Skin of body (tissue), 3 donors: ENCODE measurements at places on chromosomes 4 and X. TPM values are rescaled to one million over a fixed set of nuclear protein-coding genes. Genes with fewer than 3 reads are reported as not detected.

DNA sequence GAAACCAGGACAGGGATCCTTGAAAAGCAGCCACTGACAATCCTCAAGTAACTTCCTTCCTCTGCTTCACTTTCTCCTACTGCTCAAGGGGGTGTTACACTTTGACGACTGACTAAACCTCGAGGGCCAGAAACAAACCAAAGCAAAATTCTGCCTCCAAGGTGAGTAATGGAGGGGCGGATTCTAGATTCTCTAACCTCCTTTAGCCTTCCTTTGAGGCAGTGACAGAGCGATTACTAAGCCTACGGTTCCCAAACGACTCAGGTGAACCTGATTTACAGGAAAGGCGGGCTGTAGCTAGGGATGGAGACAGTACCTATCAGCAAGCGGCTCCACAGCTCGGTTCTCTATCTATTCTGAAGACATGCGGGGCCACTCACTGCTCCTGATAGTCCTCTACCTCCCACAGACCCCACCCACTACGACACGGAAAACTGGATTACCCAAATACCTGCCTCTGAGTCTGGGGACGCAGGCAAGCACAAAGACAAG lies 487 bp downstream of the TBCK start:
- DNase-seq: peak; percentile 31

DNA sequence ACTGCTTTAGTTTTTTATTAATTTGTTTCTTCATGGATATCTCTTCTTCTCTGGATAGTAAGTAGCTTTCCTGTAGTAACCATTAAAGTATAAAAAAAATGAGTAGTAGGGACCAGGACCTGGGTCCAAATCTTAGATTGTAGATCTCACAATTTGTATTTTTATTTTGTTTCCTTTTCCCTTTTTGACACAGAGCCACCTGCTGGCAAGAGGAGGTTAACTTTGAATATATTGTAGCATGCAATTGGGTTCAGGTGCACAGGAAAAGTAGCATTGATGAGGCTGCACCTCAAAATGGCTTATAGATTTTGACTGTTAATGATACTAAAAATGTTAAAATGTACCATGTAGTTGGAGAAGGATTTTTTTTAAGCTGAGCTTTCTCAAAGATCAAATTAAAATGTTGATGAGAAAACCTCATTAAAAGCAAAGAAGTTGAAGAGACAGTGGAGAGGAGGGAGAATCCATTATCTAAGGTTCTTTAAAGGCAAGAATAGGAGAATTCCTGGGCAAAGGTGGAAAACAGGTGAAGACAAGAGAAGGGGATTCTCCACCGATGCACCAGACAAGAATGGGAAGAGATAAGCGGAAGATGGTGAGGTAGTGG lies 48.3 kb upstream of the HPGDS start:
- no peak for DNase-seq

Gene S100G
- total RNA-seq: not detected

GRCh38 chr4:186003746-186004145 lies 65.2 kb upstream of the TLR3 start:
- DNase-seq: no peak

GRCh38 chr4:180101348-180102083 lies 2141.7 kb upstream of the TENM3 start:
- DNase-seq: no peak

- DNase-seq: no peak
Observed at GRCh38 chrX:107684956-107685385, 56.7 kb downstream of the PRPS1 start.

DNA sequence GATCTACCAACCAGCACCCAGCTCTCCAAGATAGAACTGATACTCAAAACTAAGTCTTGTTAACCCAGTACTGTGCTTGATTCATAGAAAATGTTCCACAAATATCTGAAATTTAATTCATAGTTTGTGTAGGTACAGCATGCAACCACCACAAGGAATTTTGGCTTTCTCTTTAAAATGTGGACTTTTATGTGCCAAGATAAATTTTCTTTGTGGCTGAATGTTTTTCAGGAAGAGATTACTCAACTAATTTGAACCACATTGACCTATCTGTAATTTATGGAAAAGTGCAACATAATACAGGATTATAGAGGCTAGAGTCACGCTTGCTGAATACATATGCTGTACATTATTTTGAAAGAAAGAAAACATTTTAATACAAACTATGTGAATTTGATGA lies 730.8 kb downstream of the IL1RAPL1 start:
- peak; percentile 0 for DNase-seq

Gene ZNF630
- 4.6 TPM for total RNA-seq

Gene FAM149A
- total RNA-seq: 5.3 TPM

Gene CXCL9
- total RNA-seq: 0.10 TPM

Gene RBM10
- total RNA-seq: 21.4 TPM

Gene NXF2B
- total RNA-seq: not detected

DNA sequence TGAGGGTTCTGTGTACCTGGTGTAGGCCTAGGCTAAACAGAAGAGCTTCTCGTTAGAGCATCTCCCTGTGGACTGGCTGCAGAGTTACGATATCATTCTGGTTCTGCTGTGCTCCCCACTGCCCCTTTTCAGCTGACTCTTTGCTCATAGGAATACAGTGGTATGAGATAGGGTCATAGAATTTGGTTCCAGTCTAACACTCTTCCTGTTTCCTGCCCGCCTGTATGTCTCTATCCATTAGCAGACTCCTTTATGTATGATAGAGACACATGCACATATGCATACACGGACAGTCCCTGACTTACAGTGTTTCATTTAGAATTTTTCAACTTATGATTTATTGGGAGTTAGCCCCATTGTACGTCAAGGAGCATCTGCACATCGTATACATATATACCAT lies 15.3 kb downstream of the RNF4 start:
- no peak for DNase-seq

- no peak for DNase-seq
Observed at GRCh38 chrX:36431819-36432218, 512.3 kb downstream of the CFAP47 start.

GRCh38 chr4:187603093-187604025 lies 392.2 kb upstream of the ZFP42 start:
- DNase-seq: peak; percentile 69

Gene C4orf51
- total RNA-seq: not detected

DNA sequence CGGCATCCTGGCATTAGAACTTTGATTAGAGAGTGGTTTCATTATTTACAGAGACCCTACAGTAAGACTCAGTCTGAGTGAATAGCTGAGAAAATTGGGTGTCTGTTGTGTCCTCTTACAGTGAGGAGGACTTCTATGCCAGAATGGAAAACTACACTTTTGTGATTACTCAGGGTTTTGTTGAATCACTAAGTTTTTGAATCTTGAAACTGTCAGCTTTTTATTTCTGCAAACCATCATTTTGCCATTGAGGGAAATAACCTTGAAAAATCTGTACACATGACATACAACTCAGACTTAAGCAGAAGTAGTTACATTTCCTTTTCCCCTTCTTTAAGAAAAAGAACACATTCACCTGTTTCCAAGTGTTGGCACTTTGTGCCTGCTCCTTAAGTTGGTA lies 117.6 kb upstream of the RASGEF1B start:
- DNase-seq: no peak

GRCh38 chr4:27009539-27009938 lies 148.9 kb downstream of the STIM2 start:
- no peak for DNase-seq

Gene RXFP1
- 0.39 TPM for total RNA-seq

- no peak for DNase-seq
Observed at GRCh38 chr4:158219623-158220022, 9.3 kb downstream of the TMEM144 start.

GRCh38 chr4:8287343-8288280 lies 18.1 kb downstream of the HTRA3 start:
- no peak for DNase-seq

Gene PPP1R2C
- not detected for total RNA-seq

- no peak for DNase-seq
Observed at GRCh38 chrX:37993837-37994619, 12.3 kb upstream of the SYTL5 start.

DNA sequence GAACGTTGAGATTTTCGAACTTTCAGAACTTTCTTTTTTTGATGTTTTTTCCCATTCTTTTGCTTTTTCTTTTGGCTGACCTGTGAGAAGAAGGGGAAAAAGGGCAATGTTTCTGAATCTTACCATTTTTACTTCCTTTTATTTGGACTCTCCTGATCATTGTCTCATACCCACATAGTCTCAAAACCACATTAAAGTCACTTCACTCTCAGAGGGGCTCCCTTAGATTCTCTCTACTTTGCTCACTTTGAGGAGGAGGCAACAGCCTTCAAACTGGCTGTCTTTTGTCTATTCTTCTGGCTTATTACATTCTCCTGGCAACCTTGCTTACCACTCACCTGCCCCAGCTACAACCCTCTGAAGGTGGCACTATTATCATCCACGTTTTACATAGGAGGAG lies 3.7 kb downstream of the CXCL9 start:
- no peak for DNase-seq

DNA sequence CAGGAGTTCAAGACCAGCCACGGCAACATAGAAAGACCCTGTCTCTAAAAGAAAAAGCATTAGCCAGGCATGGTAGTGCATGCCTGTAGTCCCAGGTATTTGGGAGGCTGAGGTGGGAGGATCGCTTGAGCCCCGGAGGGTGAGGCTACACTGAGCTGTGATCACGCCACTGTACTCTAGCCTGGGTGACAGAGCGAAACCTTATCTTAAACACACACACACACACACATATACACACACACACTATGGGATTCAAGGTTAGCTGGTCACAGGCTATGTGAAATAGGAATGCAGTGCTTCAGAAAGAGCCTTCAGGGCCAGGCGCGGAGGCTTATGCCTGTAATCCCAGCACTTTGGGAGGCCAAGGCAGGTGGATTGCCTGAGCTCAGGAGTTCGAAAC lies 23.5 kb downstream of the NLGN3 start:
- DNase-seq: no peak

GRCh38 chr4:185018834-185019455 lies 655 bp downstream of the HELT start:
- no peak for DNase-seq

DNA sequence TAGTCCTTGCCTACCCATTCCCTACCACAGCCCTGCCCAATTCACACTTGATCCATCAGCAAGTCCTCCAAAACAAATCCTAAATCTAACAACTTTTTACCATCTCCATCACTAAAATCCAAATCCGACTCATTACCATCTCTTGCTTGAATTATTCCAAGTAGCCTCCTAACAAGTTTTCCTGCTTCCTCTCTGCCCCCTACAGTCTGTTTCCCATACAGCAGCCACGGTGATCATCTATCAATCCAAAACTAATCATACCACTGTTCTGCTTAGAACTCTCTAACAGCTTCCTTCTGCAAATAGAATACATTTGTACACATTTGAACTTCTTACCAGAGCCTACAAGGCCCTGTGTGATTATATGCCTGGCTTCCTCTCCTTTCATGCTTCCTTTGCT lies 133.0 kb downstream of the SHROOM4 start:
- DNase-seq: no peak

- DNase-seq: no peak
Observed at GRCh38 chr4:37740546-37740945, 54.4 kb upstream of the RELL1 start.

- DNase-seq: no peak
Observed at GRCh38 chr4:152382057-152382785, 153.7 kb downstream of the FBXW7 start.

Gene LANCL3
- 0.39 TPM for total RNA-seq

DNA sequence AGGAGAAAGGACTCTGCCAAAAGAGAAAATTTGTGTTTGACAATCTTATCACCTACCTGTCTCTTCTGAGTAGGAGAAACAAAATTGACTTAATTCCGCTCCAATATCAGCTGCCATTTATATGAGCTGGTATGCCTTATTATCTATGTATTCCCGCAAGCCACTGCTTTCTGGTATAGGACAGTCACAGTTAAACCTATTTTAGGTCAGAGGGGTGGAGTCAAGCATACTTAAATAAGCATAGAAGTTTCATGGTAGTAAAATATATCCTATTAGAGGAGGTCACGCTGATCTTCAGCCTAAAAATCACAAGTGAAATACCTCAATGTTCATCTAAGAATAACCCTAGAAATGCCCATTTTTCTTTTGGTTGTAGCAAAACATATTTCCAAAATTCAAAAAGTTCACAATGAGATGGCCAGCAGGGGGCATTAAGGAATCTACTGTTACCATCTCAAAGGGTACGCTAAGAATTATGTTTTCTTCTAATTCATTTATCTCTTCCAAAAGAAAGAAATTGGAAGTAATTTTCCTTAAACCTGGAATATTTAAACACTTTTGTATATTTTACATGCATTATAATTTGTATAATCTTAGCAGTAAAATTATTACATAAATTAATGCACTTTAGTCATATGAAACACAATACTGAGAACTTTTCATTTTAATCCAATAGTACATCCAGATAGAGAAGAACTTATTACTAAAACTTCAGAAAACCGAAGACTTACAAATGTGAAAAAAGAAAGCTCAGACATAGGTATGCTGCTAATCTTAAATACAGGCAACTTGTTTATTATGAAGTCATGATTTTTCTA lies 10.5 kb downstream of the PPAT start:
- no peak for DNase-seq

GRCh38 chrX:54357414-54358377 lies at the start of gene WNK3:
Gene WNK3, minus strand, starts transcription at chrX:54358046.
- peak; percentile 73 for DNase-seq

DNA sequence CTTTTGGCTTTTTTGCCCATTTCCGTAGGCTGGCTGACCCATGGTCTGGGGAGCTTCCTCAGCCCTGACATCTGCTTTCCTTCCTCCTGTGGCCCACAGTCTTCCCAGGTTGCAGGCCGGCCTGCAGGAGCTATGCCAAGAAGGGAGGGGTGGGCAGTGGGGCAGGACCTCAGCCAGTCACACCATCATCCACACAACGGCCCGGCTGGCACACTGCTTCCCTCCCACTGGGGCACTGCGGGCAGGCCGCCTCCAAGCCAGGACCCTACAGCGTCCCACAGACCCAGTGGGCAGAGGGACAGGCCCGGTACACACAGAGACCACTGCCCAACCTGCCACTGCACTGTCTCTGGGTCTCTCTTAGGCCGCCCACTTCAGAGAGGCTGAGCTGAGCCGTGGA lies 38.0 kb downstream of the CTBP1 start:
- no peak for DNase-seq

Gene ATP1B4
- total RNA-seq: 25.9 TPM

DNA sequence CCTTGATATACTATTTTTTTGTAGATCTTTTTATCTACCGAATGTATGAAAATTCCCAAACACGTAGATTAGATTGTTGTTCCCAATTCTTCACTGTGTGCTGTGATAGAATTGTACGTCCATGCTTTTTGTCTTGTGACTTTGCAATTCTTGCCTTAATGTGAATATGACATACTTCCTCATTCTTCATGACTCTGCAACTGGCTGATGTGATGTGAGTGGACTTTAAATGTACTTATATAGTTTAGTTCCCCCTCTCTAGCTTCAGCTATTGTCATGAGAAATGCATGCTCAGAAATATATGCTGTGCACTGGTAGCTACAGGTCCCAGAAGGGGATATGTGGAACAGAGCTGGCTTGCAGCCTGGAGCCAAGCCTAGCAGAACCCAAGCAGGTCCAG lies 89.4 kb downstream of the FTHL17 start:
- DNase-seq: no peak

DNA sequence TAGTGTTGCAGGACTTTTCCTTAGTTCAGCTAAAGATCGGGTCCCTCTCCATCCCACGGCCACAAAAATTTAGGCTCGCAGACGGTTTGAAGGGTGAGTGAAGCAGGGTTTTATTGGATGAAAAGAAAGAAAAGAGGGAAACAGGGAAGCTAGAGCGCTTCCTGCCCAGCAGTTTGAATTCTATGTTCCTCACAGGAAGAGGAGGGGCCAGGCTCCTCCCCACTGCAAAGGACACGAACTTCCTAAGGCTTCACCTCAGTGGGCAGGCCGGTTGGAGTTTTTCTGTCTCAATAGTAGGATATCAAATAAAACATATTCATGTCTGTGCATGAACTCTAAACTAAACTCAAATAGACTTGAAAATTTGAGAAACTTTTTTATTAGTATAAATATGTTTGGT lies 27.4 kb downstream of the DAPP1 start:
- no peak for DNase-seq
